ENCODE measurements at places on chromosomes 11 and 22.

- no peak for DNase-seq
These were observed 76.9 kb downstream of the NTM start for GRCh38 chr11:131447277-131447815.

DNA sequence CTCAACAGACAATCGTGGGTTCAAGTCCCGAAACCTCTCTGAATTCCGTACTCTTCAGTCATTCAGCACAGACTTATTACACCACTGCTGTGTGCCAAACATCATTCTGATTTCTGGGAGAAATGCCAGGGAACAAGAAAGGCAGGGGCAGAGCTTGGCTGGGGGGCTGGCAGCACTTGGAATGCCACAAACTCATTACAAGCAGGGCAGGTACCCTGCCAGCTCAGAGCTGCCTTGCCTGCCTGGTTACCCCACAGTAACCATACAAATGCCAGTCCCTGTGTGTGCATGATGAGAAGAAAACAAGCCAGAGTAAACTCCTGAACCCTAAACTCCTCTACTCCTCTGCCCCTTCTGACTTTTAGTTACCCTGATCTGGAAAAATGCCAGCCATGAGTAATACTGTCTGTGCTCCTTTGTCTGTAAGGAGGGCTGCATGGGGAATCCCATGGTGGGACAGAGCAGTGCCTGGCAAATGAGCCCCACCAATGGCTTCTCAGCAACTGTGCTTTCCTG lies 6.9 kb upstream of the RAD9A start:
- no peak for DNase-seq

DNA sequence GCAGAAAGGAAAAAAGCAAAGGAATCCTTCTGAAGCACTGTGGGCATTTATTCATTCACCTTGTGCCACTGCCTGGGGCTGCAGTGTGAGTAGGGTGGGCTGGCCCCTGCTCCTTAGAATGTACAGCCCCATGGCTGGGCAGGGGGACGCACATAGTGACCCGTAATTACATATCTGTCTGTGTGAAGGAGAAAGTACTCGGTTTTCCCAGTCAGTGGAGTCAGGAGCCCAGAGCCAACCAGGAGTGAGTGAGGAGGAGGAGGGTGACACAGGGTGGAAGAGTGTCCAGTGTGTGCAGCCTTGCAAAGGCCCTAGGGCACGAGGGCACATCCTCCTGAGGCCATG lies 91.9 kb downstream of the CDKN1C start:
- no peak for DNase-seq

GRCh38 chr22:48228468-48228867 lies 1466.0 kb downstream of the TBC1D22A start:
- no peak for DNase-seq

DNA sequence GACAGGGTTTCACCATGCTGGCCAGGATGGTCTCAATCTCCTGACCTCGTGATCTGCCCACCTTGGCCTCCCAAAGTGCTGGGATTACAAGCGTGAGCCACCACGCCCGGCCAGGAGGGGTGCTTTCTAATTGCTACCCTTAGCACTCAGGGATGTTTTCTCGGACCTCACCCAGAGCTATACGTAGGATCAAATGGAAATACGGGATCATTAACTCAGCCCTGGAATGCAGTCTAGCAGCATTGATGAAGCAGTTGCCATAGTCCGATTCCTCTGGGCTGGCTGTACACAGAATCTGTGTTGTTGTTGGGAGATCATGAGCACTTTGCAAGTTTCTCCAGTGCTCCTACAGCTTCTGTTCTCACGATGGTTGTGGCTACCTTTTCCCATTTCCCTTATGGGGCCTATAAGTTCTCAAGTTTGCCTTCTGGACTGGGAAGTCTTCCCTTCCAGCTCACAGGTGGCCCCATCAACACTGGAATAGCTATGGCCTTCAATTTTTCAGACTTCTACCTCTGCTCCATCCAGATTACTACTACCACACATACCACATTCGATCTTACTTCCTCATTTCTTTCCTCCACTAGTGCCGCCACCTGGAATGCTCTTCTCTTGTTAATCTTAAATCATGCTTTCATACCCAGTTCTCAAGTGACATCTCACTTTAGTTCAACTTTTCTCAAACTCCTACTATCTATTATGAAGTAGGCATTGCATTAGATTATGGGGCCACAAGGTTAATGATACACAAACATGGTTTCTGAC lies 16.1 kb upstream of the PCF11 start:
- DNase-seq, result no peak
